Tibial nerve (tissue), 4 donors: ENCODE measurements at places on chromosomes 13 and 19. TPM values are rescaled to one million over a fixed set of nuclear protein-coding genes. Genes with fewer than 3 reads are reported as not detected.

DNA sequence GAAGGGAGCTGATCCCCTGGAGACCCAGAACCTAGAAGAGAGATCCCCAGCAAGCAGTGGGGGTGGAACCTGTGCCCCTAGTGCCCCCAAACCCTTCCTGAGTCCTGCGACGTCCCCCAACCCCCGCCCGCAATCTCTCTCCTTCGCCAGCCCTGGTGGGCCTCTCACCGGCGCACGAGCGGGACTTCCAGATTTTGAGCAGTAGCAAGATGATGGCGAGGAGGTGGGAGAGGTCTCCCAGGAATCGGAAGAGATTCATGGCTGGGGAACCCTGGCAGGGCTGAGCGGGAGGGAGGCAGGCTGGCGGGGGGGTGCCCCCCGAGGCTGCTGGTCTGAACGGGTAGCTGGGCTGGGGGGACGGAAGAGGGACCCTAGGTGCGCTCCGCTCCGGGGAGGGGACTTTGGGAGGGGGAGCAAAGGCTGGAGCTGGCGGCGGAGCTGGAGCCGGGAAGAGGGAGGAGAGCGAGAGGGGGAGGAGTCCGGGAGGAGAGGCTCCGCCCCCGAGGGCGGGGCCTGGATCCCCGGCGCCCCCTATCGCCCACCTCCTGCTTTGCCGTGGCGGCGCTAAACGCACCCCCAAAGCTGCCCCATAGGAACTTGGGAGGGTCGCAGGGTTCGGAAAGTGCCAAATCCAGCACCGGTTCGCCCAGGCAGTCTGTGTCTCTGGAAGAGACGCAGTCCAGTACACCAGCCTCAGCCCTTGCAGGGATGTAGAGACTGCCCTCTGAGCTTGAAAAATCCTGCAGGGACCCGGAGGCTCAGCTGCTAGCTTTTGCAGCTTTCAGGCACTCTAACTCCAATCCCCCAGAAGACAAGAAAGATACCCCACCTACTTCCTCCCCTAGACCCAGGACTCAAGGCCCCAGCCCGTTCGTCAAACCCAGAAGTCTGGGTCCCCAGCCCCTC lies at the start of gene KDELR1:
KDELR1 (minus strand) TSS at position 452 of the 906 bp plus-strand sequence; CDS start at position 259, 193 bp downstream.
- DNase-seq: peak; percentile 54
- peaks cover 10% of the 10 kb centered on the region for H3K4me1 ChIP-seq
- no peaks in the 10 kb centered on the region for H3K36me3 ChIP-seq
- H3K4me3 ChIP-seq: peak within 1 kb of the TSS; percentile 87

DNA sequence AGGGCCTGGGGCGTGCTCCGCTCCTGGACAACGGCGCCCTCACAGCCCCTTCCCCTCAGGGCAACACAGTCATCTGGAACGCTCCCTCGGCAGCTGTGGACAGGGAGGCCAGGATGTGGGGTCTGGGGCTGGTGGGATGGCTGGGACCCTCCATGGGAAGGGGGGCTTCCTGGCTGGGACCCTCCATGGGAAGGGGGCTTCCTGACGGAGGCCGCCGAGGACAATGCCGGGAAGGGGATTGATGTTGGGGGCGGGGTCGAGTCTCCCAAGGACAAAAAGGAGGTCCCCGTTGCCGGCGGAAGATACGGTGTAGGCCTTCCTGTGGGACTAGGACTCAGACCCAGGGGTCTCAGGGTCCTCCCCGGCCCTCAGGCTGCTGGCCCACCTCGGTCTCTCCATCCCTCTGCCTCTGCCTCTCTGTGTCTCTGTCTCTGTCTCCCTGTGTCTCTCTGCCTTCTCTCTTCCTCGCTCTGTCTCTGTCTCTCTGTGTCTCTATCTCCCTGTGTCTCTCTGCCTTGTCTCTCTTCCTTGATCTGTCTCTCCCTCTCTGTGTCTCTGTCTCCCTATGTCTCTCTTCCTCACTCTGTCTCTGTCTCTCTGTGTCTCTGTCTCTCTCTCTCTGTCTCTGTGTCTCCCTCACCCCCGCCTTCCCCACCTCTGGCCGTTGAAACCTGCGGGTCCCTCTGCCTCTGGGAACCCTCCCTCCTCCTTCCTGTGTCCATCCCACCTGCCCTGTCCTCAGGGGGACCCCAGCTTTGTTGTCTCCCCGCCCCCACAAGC lies 2.7 kb upstream of the MADCAM1 start:
- no peak overlapping the region for H3K27ac ChIP-seq
- no peak for DNase-seq
- H3K4me3 ChIP-seq: no peak overlapping the region
- no peaks in the 10 kb centered on the region for H3K36me3 ChIP-seq

DNA sequence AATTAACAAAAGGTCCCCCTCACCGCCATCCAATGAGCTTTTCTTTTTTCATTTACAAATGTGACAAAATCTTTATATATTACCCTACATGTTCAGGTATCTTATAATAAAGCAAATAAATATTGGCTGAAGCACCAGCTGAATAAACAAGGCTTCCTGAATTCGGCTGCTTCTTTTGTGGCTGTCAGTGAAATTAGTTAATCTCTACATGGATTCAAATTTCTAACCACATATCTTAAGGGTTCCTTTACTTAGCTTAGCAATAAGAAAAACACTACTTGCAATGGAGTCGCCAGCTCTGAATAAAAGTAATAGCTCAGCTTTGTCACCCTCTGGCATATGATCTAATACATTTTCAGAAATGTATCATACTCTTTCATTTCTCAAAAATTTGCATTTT lies 104.3 kb downstream of the CCNA1 start:
- no peak overlapping the region for H3K27ac ChIP-seq
- H3K4me1 ChIP-seq: peaks cover 9% of the 10 kb centered on the region
- DNase-seq: no peak

LILRA1 gene
- total RNA-seq: 1.3 TPM

DNA sequence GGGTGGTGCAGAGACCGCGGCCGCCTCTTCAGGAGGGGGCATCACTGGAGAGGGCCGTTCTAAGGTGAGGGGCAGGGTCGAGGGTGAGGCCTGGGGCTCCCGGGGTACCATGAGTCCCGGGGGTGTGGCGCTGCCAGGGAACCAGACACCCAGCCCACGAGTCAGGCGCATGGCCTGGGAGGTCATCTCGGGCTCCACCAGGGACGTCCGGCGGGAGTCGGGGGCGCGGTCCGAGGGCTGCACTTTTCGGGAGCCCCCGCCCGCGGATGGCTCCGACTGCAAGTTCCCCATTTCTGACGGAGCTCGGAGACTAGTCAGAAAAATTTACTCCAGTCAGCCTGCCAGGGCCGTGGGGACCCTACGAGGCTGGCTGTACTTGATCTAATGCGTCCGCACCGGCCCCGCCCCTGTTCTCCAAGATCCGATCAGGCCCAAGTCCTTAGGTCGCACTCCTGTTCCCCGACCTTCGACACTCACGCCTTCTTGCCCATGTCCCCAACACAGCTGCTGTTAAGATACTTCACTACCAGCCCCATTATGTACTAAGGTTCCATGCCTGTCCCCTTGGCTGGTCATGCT lies 774 bp downstream of the GGN start:
- peak overlapping the region; percentile 29 for H3K4me3 ChIP-seq
- no peaks in the 10 kb centered on the region for H3K4me1 ChIP-seq
- peaks cover 14% of the 10 kb centered on the region for H3K27me3 ChIP-seq
- peaks cover 3% of the 10 kb centered on the region for H3K36me3 ChIP-seq

GRCh38 chr19:57706346-57706745 lies 2.7 kb downstream of the ZNF154 start:
- H3K27me3 ChIP-seq: no peaks in the 10 kb centered on the region
- H3K36me3 ChIP-seq: peaks cover 87% of the 10 kb centered on the region
- DNase-seq: no peak
- no peak overlapping the region for H3K4me3 ChIP-seq
- no peaks in the 10 kb centered on the region for H3K4me1 ChIP-seq

DNA sequence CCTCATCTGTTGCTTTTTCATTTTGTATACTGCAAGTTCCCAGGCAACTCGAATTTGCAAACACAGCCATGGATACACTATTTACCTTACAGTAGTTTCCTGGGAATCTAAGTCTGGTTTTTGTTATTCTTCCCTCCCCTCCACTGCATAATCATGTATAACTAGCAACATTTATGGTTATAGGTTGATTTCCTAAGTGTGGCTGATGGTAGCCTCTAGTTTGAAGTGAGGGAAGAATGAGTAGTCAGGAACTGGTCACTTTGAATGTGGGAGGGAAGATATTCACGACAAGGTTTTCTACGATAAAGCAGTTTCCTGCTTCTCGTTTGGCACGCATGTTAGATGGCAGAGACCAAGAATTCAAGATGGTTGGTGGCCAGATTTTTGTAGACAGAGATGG lies at the start of gene KCNRG:
KCNRG (plus strand) TSS at position 187 of the 400 bp plus-strand sequence; CDS start at position 237, 50 bp downstream.
- H3K27me3 ChIP-seq: no peaks in the 10 kb centered on the region
- DNase-seq: no peak
- H3K36me3 ChIP-seq: peaks cover 51% of the 10 kb centered on the region
- no peak within 1 kb of the TSS for H3K27ac ChIP-seq

PSG2 gene
- not detected for total RNA-seq

GRCh38 chr13:113616281-113616906 lies 31.8 kb downstream of the TFDP1 start:
- no peak overlapping the region for H3K27ac ChIP-seq
- no peak overlapping the region for H3K4me3 ChIP-seq
- DNase-seq: no peak
- H3K4me1 ChIP-seq: no peaks in the 10 kb centered on the region
- H3K27me3 ChIP-seq: no peaks in the 10 kb centered on the region

MCEMP1 gene
- total RNA-seq: not detected

GRCh38 chr13:92463134-92463533 lies 763.5 kb upstream of the GPC6 start:
- DNase-seq: no peak
- no peak overlapping the region for H3K4me3 ChIP-seq
- no peaks in the 10 kb centered on the region for H3K27me3 ChIP-seq
- H3K4me1 ChIP-seq: no peaks in the 10 kb centered on the region

DNA sequence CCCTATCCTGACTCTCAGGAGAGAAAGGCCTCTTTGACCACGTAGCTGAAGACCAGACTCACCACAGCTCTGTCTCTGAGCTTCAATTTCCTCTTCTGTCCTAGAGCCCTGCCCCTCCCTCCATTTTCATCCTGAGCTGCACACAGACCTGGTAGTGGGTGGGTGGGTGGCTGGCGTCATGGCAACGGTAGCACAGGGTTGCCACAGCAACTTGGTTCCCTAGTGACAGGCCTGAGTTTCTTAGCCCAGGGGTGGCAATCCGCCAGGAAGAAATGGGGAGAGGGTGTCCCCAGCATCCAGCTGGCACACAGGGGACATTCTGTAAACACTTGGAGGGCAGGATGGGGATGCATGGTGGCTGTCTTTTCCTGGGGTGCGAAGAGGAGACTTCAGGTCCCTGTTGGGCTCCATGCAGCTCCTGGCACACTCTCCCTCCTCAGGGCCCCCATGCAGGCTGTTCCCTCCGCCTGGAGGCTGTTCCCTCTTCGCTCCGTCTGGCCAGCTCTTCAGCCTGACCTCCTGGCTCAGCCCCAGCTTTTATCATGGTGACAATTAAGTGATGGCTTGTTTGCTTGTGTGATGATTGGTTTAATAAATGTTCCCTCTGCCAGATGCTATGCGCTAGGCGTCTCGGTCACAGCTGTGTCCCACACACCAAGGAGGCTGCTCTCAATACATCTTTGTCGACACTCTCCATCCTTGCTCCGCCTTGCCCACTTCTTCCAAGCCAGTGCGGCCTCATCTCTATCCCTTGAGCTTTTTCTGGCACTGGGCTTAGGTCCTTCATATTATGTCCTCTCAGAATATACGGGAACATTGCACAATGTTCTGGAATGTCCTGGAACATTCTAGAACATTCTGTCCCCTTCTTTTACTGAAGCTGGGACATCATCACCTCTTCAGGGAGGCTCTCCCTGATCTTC lies 7.4 kb upstream of the KLHL26 start:
- peaks cover 11% of the 10 kb centered on the region for H3K4me1 ChIP-seq
- DNase-seq: peak; percentile 72
- H3K4me3 ChIP-seq: no peak overlapping the region

DNA sequence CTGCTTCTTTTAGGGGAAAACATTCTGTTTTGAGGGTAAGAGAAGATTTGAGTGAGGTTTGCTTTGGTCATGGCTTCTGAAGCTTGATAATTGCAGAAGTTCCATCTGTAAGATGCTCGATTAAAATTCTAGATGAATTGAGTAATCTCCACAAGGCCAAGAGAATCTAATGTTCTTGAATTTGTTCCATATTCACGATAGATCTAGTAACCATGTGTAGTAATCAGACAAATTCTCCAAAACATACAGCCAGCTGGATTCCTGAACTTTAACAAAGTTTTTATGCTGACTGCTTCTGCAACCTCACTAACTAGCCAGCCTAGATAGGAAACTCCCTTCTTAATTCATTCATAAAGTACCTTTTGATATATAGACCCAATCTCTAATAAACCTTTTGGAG lies 92.7 kb downstream of the COL4A2 start:
- no peaks in the 10 kb centered on the region for H3K27me3 ChIP-seq
- no peaks in the 10 kb centered on the region for H3K4me1 ChIP-seq
- H3K36me3 ChIP-seq: no peaks in the 10 kb centered on the region
- no peak for DNase-seq
- no peak overlapping the region for H3K4me3 ChIP-seq

KCNC3 gene
- 0.44 TPM for total RNA-seq

DNA sequence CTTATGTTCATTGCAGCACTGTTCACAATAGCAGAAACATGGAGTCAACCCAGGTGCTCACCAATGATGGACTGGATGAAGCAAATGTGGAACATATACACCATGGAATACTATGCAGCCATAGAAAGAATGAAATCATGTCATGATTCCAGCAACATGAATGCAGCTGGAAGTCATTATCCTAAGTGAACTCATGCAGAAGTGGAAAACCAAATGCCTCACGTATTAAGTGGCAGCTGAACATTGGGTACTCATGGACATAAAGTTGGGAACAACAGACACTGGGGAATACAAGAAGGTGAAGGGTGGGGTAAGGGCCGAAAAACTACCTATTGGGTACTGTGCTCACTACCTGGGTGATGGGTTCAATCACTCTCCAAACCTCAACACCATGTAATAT lies 915.9 kb downstream of the UQCRFS1 start:
- H3K4me1 ChIP-seq: no peaks in the 10 kb centered on the region
- no peak overlapping the region for H3K4me3 ChIP-seq
- no peaks in the 10 kb centered on the region for H3K27me3 ChIP-seq
- no peak overlapping the region for H3K27ac ChIP-seq
- no peaks in the 10 kb centered on the region for H3K36me3 ChIP-seq

DNA sequence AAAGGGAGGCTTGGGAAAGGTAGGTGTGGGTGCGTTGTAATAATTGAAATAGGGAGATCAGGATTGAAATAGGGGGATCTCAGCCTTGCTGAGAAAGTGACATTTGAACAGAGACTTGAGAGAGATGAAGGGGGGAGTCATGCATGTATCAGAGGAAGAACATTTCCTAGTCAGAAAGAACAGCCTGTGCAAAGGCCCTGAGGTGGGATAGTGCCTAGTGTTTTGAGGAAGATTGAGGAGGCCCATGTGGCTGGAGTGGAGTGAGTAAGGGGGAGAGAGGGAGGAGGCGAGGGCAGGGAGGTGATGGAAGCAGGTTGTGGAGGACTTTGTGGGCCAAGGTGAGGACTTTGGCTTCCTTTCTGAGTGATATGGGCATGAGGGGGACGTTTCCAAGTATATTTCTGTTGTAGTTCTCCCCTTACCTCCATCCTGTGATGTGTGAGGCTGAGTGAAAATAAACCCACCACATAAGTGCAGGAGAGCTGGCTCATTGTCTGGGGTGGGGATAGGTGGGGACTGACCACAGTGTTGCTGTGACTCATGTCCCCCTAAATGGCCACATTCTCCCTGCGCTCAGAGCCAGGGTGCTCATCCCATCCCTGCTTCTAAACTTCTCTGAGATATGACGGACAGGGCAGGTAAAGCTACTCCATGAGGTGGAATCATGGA lies 17.8 kb downstream of the ACTL9 start:
- no peaks in the 10 kb centered on the region for H3K27me3 ChIP-seq
- DNase-seq: no peak
- no peak overlapping the region for H3K4me3 ChIP-seq
- H3K36me3 ChIP-seq: no peaks in the 10 kb centered on the region
- no peak overlapping the region for H3K27ac ChIP-seq

SLITRK6 gene
- not detected for total RNA-seq

CASP14 gene
- not detected for total RNA-seq
